ENCODE measurements at places on chromosomes 13 and 19.

GRCh38 chr19:45866400-45867176 is 2.5 kb downstream of the FOXA3 start:
- no peak for DNase-seq

- no peak for DNase-seq
These were observed 49.1 kb upstream of the UBAC2 start for GRCh38 chr13:99151516-99151915.

GRCh38 chr19:20860339-20860738 is 62.7 kb upstream of the ZNF85 start:
- no peak for DNase-seq

DNA sequence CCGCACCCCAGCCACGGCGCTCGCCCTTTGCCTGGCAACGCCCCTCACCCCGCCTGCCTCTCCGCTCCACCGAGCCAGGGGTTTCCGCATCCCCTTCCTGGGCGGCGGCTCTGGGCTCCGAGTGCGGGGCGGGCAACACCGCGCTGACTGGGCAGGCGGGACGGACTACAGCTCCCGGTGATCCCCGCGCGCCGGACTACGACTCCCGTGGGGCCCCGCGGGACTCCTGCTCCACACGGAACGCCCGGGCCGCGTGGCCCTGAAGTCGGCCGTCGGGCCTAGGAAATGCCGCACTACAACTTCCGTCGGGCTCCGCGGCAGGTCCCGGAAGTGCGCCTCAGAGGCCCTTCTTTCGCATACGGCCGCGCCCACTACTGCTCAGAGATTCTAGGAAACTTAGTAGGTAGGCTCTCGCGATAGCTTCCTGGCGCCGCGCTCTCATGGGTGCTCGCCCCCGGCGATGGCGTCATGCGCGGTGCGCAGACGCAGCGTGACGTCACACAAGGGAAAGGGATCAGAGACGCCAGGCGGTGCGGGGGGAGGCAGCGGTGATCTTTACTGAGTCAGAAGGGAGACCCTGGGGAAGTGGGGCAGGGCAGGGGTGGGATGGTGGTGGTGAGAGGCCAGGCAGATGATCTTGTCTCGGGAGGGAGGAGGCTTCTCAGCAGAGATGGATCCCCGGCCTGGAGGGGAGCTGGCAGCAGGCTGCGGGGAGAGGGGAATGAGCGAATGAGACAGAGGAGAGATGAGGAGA is at the start of gene JOSD2:
JOSD2 (minus strand) TSS at position 123 of the 754 bp plus-strand sequence. CDS start 760 bp downstream, outside the sequence.
- DNase-seq, result peak; percentile 91

- peak; percentile 7 for DNase-seq
These were observed 699 bp downstream of the PTOV1 start for GRCh38 chr19:49851456-49852259.

GRCh38 chr13:98274921-98275487 is 97.9 kb upstream of the RNF113B start:
- DNase-seq, result no peak

GRCh38 chr13:111368091-111368490 is 47.6 kb downstream of the TEX29 start:
- no peak for DNase-seq

DNA sequence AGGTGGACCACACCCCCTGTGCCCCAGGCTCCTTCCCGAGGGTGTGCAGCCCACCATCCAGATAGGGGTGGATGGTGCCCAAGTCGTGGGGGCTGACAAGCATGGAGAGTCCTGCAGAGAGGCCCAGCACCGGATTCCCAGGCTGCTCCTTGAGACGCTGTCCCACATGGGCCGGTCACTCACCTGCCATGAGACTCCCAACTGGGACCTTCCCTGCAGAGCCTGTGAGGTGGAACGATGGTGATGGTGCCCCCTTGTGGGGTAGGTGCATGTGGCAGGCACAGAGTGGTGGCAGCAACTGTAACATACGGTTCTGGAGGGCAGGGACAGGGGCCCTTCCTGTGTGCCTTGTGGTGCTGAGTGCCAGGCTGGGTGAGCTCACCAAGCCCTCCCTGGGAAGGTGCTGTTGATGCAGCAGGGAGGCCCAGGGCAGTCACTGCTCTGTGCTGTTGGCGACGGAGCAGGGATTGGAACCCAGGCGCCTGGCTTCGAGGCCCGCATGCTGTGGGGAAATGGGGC is 33.1 kb downstream of the PPP1R37 start:
- DNase-seq, result peak; percentile 34

- no peak for DNase-seq
These were observed 21.4 kb upstream of the TCF3 start for GRCh38 chr19:1673645-1674292.

DNA sequence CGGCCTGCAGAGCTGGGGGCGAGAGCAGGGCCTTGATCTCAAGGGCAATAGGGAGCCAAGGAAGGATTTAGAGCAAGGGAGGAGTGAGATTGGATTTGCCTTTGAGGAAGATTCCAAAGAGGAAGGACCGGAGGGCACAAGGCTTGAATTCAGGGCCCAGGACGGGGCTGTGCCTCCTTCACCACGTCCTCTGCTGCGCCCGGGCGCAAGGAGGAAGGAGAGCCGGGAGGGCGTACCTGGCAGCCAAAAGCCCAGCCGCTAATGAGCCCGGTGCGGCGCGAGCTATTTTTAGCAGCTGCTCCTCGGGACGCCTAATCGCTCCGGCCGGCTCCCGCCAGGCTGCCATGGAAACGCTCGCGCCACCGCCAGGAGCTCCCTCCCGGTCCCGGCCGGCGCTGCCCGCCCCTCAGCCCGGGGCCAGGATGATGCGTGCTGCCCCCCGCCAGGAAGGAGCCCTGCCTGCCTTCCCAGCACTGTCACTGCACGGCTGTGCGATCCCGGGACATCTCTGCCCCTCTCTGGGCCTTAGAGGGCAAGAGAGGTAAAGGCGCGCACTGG is 31.3 kb downstream of the TINCR start:
- DNase-seq, result no peak

GRCh38 chr13:99265162-99265800 is 7.1 kb upstream of the GPR18 start:
- DNase-seq, result no peak

- no peak for DNase-seq
These were observed 10.4 kb downstream of the NUDT19 start for GRCh38 chr19:32702010-32702409.

- DNase-seq, result no peak
These were observed 4.9 kb upstream of the CD33 start for GRCh38 chr19:51219971-51220370.

DNA sequence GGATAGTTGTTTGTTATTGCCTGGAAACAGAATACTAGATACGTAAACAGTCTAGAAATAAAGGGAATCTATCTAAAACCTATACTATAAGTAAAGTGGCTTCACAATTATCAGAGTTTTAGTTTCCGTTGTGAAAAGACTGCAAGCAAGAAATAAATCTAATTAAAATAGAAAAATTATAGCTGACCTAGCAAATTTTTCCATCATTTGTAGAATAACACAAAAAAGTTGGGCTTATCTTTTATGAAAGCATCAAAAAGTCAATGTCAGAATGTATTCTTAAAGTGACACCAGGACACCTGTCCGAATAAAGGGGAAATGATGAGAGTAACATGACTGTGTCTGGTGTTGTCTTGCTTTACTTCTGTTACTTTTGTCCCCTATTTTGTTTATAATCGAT is 1248.9 kb upstream of the MIR17HG start:
- DNase-seq, result no peak

- DNase-seq, result no peak
These were observed 132.8 kb upstream of the SPRY2 start for GRCh38 chr13:80473695-80474094.

DNA sequence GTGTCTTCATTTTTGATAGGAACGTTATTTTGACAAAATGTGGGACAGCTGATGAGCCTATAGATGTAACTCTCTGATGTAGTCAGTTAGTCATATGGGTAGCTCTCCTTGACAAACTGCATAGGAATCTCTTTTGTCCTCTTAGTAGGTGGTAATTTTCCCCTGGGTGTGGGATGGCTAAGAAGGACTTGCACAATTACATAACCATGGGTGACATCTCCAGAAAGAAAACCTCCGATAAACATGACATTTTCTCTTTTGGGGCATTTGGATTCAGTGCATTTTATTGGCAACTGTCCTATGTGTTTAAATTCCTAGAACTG is 41.8 kb downstream of the IGFL3 start:
- DNase-seq, result no peak

DNA sequence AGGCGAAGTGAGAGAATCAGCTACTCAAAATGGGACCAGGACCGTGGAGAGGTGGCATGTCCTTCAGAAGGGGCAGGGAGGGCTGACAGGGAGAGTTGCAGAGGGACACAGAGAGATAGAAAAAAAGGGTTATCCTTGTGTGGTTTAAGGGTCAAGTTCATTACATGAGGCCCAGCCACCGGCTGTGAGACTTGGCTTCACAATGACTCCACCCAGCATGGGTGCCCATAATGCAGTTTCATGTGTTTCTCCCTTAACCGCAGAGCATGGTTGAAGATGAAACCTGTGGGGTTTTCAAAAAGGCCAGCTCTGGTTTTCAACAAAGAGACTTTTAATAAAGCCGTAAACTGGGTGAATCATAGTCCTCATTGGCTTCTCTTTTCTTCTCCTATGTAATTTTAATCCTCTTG is 164.6 kb downstream of the KLF5 start:
- no peak for DNase-seq

DNA sequence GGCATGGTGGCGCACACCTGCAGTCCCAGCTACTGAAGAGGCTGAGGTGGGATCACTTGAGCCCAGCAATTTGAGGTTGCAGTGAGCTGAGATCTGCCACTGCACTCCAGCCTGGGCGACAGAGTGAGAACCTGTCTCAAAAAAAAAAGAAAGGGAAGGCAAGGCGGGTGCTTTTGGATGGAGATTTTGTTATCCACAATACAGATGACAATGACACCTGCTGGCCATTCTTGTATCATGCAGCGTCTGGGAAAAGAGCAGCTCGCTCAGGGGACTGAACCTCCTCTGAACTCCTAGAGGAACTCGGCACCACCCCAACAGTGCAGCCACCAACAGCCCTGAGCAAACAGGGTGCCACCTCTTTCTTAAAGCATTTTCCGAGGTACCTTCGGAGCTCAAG is 22.8 kb downstream of the HAUS8 start:
- no peak for DNase-seq

DNA sequence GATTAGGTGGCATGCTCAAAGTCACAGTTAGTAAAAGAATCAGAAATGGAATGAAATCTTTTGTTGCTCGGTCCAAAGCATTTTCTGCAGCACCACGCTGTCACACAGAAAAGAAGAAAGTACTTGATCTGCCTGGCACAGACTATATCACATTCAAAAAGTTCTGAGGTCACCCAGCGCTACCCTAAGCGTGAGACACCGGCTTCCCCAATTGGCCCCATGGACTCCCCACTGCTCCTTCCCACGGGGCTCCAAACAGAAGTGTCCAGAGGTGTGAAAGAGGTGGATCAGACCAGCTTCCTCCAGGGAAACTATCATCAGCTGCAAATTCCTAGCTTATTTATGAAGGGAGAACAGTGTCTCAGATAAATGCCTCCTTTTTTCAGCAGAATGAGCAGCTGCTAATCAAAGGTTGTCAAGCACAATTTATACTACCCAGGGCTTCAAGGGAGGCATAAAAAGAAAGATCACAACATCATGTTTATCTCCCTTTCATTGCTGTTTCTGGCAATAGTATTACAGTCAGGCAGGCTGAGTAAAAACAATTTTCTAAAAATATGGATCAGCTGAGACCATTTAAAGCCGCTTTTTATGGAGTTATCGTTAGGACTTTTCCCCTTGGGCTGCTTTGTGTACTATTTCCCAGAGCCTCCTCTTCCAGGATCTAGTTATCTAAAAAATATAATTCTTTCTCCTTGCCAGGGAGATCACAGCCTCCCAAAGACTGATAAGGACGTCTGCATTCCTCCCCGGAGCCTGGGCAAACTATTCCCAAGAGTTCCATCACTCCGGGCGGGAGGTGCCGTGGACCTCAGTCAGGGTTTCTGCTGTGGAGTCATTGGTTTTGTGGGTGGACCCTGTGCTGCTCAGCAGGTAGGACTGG is 208.0 kb downstream of the LHFPL6 start:
- DNase-seq, result no peak

DNA sequence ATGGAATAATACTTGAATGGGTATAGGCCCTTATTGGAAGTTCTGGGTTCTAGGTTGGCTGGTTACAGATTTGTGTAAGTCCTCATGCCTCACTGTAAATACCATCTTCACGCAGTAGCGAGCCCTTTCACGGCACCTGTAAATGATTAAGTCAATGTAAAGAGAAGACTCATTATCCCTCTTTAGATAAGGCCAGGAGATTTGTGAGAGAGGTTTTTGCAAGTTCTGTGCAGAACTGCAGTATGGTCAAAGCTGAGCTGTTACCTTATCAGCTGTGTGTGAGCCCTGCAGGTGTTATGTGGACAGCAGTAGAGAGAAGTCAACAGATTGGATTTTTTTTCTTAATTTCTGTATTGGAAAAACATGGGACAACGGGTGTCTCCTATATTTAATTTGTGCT is 141.6 kb downstream of the SHISA2 start:
- no peak for DNase-seq

- no peak for DNase-seq
These were observed 11.3 kb downstream of the HNRNPM start for GRCh38 chr19:8456064-8456463.

DNA sequence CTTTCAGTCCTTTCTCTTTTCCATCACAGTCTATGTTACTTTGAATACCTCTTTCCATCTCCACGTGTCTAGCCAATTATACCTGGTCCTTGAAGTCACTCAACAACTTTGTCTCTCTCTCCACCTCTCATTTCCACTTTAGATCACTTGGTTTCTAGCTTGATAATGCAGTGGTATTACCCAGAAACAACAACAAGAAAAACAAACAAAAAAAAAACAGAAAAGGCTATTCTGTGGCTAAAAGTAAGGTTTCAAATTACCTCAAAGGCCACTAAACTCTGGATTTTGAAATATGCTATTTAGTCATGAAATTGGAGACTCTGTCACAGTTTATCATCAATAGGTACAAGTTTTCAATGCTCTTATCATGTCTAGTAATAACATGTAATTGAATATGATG is 184.8 kb downstream of the PCDH9 start:
- DNase-seq, result no peak

DNA sequence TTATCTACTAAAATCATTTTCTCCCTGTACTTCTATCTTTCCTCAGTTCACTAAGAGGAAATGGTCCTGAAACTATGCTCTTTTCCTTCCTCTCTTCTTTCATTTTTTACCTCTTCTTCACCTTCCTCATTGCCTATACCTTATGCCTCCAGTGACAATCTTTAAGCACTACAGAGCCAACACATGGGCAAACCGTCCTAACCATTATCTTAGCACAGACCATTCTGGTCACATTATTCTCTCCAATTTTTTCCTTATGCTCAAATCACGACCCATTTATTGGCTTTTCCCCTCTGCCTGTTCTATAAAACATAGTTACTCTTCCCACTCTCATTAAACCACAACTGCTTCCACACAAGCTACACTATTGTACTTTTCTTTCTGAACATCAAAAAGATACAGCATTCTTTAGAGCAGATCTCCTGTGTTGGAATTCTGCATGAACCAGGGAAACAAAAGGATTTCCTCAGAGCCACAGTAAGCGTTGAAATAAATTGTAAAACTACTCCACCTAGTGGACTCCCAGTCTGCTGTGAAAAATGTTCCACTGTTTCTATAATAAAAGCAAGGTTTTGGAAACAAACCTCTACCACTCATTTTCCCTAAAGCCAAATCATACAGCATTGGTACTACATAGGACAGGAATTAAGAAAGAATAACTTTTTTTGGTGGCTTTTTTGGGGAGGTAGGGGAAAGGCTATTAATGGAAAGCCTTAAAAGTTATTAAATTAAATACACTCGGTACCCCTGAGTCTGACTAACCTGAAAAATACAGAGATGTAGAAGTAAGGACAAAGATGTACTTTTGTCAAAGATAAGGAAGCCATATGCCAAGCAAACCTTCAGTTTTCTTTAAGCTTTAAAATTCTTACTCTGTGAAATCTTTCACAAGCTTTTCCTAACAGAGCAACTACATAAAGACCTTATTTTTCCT is 19.5 kb downstream of the NUFIP1 start:
- DNase-seq, result no peak
